ENCODE measurements at places on chromosomes 3 and 15.

GRCh38 chr15:47717036-47717612 lies at the start of gene SEMA6D:
TSS of gene SEMA6D (plus strand) at chr15:47717505. CDS start at chr15:47759799, 42,294 bp downstream.
- DNase-seq, result no peak

GRCh38 chr3:138213398-138214085 lies 26.4 kb downstream of the ARMC8 start:
- DNase-seq, result no peak

DNA sequence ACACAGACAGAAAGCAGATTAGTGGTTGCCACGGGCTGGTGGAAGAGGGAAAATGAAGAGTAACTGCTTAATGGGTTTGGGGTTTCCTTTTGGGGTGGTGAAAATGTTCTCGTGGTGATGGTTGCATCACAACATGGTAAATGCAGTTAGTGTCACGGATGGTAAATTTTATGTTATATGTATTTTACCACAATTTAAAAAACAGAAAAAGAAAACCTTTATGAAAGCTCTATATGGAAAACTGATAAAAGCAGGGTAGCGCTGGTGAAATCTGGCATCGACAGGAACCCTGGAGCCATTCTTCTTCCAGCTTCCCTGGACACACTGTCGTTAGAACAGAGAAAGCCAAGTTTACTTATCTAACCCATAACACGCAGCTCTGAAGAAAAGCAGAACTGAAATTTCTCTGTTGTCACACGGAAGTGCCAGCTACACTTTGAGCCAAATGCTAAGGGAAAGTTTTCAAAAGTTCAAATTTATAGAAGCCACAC lies 287.7 kb upstream of the NR2F2 start:
- no peak for DNase-seq

- DNase-seq, result no peak
Measured at GRCh38 chr3:38829404-38829803, 13.4 kb upstream of the SCN10A start.

DNA sequence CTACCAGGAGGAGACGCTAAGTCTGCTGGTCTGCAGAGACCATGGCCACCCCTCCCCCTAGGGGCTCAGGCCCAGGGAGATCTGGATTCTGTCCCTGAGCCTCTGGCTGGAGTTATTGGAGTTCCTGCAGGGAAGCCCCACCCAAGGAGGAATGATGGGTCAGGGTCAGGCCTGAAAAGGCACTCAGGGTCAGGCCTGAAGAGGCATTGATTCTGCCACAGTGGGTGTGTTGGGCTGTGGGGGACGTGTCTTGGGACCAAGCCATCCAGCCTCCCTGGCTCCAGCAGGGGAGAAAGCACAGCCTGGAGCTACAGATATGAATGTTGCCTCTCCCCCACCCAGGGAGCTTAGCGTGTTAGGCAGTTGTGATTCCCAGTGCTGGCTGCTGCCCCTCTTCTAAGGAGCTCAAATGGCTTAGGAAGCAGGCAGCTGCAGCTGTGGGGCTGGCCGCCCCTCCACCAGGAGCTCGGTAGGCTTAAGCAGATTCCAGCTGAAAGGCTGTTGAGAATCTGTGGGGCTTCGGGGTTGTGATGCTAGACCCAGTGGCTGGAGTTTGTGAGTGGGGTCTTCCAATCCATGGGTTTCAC lies 176.7 kb downstream of the CHL1 start:
- no peak for DNase-seq

DNA sequence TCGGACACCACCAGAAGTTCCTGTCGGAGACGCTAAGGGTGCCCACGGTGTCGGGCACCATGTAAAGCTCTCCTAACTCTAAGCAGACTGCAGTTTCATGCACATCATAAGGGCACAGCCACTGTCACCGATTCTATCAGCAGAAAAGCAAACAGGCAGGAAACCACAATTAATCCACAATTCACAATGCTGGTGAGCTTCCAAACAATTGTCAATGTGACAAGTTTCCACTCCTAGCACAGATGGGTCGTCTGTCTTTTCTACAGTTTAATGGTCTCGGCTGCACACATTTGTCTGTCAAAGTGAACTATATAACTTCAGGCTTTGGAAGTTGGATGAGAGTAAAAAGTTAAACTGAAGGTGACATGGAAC lies 8.8 kb upstream of the OCA2 start:
- no peak for DNase-seq

GRCh38 chr3:46276497-46277099 lies 34.3 kb downstream of the CCR3 start:
- DNase-seq, result peak; percentile 91

- no peak for DNase-seq
Measured at GRCh38 chr3:135752851-135753250, 212.7 kb upstream of the PPP2R3A start.

GRCh38 chr3:71486831-71487230 lies 96.7 kb downstream of the FOXP1 start:
- DNase-seq, result no peak

GRCh38 chr3:38019658-38020341 lies 9.6 kb downstream of the PLCD1 start:
- peak; percentile 57 for DNase-seq

- DNase-seq, result no peak
Measured at GRCh38 chr3:141292356-141293058, 60.9 kb downstream of the PXYLP1 start.

- no peak for DNase-seq
Measured at GRCh38 chr15:42218953-42219592, 11.0 kb upstream of the VPS39 start.

DNA sequence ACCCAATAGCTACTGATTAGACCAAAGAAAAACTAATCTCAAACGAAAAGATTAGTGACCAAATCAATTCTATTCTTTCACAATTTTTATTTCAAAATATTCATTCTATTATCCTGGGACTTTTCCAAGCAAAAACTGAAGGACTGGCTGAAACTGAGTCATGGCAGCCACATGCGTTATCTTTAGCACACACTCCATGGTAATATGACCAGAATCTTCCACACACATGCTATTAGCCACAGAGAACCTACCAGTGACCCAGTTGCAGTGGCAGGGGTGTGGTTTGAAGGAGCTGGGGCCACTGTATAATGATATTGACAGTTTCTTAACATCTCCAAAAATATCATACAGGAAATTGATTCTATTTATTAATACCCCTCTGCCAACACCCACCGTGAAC lies 154.8 kb upstream of the ABI3BP start:
- no peak for DNase-seq

GRCh38 chr15:57730876-57731275 lies 24.4 kb downstream of the POLR2M start:
- DNase-seq, result no peak

DNA sequence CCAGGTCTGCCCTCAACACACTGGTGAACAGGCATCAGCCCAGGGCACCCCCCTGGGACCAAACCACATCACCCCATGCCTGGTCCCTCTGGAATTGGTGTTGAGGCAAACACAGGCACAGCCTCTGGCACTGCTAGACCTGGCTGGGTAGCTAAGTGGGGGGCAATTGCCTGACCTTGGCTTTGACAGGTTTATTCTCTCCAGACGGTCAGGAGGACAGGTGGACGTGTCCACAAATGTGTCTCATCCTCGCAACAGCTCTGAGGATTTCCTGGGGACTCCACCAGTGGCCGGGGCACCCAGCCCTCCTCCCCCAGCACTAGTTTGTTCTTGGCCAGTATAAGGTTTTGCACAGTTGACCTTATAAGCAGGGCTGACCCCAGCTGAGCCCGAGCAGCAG lies 31.3 kb downstream of the TKT start:
- DNase-seq, result no peak

GRCh38 chr3:184643442-184643841 lies 68.4 kb downstream of the MAGEF1 start:
- DNase-seq, result no peak

DNA sequence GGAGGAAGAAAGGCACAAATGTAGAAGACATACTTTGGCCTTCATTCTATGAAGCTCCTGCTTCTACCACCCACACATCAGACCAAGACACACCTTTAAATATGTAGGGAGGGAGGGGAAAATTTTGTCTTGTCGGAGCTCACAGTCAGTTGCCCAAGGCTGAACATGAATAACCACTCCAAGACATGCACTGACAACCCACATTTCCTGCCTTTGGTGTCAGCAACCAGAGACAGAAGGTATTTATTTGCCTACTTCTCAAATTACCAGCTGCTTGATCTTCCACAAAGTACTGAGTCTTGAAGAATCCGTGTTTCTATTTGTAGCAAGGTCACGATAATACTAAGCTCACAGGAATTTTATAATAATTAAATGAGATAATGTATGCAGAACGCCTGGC lies 169.7 kb downstream of the KCNMB2 start:
- DNase-seq, result no peak

DNA sequence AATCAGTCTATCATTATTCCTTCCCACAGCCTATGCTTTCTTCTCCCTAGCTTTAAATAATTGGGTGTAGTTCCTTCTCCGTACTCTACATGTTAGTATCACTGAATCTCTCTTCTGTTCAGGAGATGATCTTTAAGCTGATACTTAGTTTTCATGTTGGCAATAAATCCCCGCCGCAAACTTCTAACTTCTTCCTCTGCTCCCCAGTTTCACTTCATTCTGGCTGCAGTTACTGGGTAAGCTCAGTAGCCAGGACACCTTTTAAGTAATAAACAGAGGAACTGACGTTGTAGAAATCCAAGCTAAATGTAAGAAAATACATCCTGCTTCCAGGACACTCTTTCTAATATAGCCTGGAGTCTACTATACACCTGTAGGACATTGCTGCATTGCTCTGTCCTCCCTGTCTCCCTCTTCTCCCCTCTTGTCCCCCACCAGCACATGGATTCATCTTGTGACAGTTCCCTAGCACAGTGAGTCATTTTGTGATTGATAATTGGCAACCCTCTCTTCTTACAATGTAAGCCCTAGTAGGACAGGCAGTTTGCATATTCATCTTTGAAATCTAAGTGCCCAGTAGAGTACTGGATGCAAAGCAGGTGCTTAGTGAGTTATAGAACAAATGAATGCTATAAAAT lies 598.2 kb downstream of the UNC13C start:
- no peak for DNase-seq

GRCh38 chr3:187504435-187504834 lies 136.2 kb downstream of the RTP4 start:
- no peak for DNase-seq

DNA sequence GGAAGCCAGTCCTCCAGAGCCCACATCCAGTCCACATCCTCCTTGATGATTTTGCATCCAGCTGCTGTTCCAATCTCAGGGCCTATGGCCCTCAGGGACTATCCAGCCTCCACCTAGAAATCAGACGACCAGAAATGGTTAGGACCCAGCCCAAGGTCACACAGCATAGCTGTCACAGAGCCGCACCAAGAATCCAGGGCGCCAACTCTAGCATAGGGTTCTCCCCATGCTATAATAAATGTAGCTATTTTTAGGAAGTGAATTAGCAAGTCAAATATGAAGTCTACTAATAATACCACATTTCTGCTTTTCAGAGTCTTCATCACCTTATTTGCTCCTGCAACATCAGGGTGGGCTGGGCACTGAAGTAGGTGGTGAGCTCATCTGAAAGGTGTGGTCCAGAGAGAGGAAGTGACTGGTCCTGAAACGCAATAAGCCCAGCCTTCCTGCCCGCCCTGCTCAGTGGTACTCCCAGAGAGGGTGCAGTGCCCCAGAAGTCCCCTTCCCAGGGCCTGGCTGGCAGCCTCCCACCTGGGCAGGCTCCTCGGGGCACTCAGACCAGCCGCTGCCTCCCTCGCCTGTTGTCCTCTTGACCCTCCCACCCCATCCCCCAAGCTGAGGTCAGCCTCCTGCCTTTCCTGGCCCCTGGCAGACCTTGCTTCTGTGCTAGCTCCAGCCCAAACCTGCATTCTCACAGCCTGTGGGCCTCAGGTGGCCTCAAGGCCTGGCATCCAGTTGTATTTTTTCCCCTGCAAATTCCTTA lies 17.6 kb upstream of the CYP11A1 start:
- DNase-seq, result peak; percentile 79

GRCh38 chr15:39998511-39999077 lies 40.4 kb downstream of the SRP14 start:
- no peak for DNase-seq

- DNase-seq, result no peak
Measured at GRCh38 chr15:40877694-40878093, 3.7 kb upstream of the RHOV start.

DNA sequence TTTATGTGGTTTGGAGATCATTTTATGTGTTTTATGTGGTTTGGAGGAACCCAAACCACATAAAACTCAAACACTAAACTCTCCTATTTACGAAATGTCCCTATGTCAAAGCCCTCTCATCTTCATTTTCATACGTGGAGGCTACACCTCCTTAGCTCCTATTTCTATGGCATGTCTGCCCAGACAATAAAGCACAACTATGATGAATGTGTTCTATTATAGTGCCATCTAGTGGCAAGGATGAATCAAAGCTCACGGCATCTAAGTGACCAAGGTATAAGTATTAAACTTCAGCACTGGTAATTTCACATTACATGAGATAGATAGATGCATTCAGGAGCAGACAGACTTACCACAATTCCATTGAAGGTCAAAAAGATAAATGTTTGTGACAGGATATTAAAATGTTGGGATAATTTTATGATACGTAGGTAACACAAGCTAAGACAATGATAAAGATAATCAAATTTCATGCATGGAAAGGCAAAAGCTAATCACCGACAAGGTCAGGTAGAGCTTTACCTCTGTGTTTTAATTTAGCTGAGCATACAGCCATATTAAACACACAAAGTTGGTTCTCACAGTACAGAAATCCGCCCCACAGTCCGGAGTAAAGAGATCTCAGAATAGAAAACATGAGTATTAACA lies 130.6 kb upstream of the FHIT start:
- no peak for DNase-seq

- DNase-seq, result no peak
Measured at GRCh38 chr15:98547741-98548138, 100.6 kb upstream of the IGF1R start.

DNA sequence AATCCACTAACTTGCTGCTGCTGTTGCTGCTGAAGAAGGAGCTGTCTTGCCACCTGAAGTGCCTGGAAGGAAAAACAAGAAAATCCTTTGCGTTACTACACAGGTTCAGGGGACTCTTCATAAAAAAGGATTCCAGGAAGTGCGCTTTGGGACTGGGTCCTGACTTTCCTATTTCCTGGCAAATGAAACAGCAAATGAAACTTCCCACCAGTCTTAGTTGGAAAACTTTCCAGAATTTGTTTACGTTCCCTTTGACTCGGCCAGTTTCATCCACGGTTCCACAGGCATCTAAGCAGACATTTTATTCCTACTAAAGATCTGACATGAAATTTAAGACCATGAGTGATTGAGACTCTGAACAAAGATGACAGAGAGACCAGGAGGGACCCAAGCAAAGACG lies 471.0 kb downstream of the FOXP1 start:
- DNase-seq, result no peak

- DNase-seq, result no peak
Measured at GRCh38 chr15:59218710-59219109, 12.1 kb downstream of the LDHAL6B start.
